ENCODE measurements at places on chromosomes 5 and 9. TPM values are rescaled to one million over a fixed set of nuclear protein-coding genes. Genes with fewer than 3 reads are reported as not detected.

- H3K27me3 ChIP-seq = no peaks in the 10 kb centered on the region
- no peak overlapping the region for H3K4me3 ChIP-seq
- no peak for DNase-seq
- H3K27ac ChIP-seq = no peak overlapping the region
Measured at GRCh38 chr9:137311171-137311985, 9.3 kb upstream of the NRARP start.

- H3K27ac ChIP-seq = no peak overlapping the region
- H3K4me1 ChIP-seq = peaks cover 4% of the 10 kb centered on the region
- no peak overlapping the region for H3K4me3 ChIP-seq
- H3K27me3 ChIP-seq = no peaks in the 10 kb centered on the region
- DNase-seq = peak; percentile 62
Measured at GRCh38 chr5:54738118-54738972, 220.8 kb downstream of the SNX18 start.

- H3K27me3 ChIP-seq = no peaks in the 10 kb centered on the region
- H3K4me3 ChIP-seq = peak overlapping the region; percentile 64
- H3K27ac ChIP-seq = no peak overlapping the region
Measured at GRCh38 chr5:77845324-77845646, 69.1 kb upstream of the TBCA start.

HRCT1 gene
- total RNA-seq = 6.5 TPM
